Activated CD4-positive, alpha-beta T cell treated with anti-CD3 and anti-CD28 coated beads, Interleukin-2, amount 50 U/mL, for 16 hours (primary cell): ENCODE measurements at places on chromosomes 5 and 9.

- no peak for DNase-seq
Measured at GRCh38 chr5:121377461-121377860, 474.2 kb upstream of the FTMT start.

GRCh38 chr5:97096846-97097245 lies 45.6 kb downstream of the LIX1 start:
- DNase-seq, result no peak

- DNase-seq, result no peak
Measured at GRCh38 chr5:171720086-171720485, 65.5 kb upstream of the SMIM23 start.

GRCh38 chr9:33468215-33468730 lies 5.5 kb downstream of the NOL6 start:
- DNase-seq, result no peak

DNA sequence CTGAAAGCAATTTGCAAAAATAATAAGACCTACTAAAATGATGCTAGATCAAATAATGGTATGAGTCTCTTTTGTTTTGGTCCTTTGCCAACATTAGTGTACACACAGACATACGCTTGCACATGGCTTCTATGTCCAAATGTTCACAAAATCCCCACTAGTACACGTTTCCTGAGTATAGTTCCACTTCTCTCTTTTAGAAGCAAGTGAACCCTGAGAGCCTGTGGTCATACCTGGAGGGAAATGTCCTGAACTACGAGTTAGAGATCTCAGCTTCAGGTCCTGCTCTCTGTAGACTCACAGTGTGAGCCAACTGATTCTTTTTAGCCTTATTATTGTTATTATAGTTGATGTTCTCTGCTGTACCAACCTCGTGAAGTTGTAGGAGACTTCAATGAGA lies 47.3 kb upstream of the ACTBL2 start:
- DNase-seq, result no peak

DNA sequence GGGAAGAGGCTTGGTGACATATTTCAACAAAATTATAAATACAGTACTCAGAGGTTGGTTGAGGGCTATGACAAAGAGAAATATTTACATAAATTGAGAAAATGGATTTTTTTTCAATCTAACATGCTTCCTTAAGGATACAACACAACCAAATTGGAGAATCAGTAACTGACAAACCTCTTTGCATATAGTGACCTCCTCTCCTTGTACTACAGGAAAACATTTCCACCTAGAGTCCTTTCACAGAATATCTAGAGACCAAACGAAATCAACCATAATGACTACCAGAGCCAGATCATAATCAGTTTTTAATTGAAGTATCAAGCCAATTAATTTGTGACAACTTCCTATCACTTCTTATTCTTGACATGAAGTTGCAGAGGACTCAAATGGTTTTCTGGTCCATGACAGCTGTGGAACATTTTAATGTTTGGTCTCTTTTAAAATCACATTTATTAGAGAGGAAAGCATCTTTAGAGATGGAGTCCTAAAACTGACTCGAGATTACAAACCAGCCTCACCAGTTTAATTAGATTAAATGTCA lies 1636.5 kb upstream of the C9orf72 start:
- DNase-seq, result no peak

DNA sequence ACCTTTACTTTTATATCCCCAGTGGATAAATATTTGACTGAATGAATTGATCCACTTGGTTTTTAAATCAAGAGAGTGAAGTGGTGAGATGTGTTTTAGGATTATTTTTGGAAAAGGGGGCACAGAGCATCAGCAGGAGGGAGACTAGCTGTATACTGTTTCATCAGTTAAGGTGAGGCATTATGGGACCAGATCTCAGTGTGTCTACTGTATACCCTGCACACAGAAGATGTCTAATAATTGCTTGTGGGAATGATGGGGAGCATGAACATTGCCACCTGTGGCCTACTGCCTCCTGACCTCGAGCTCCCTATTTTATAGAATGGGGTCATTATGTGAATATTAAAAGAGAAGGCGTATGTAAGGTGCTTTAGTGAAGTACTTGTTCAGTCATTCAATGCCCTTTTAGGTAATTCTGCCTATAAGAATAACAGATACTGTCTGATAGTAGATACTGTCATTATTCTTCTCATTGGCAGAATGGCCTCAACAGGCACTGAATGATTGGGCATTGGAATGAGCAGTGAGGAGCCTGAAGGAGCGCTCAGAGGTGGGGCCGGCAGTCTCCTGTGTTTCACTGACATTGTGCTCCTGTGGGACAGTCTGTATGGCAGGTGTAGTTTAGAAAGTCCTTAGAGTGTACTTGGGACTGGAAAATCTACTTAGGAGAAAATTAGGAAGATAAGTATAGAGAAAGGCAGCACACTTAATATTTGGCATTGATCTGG lies 47.4 kb upstream of the FAM120AOS start:
- no peak for DNase-seq

DNA sequence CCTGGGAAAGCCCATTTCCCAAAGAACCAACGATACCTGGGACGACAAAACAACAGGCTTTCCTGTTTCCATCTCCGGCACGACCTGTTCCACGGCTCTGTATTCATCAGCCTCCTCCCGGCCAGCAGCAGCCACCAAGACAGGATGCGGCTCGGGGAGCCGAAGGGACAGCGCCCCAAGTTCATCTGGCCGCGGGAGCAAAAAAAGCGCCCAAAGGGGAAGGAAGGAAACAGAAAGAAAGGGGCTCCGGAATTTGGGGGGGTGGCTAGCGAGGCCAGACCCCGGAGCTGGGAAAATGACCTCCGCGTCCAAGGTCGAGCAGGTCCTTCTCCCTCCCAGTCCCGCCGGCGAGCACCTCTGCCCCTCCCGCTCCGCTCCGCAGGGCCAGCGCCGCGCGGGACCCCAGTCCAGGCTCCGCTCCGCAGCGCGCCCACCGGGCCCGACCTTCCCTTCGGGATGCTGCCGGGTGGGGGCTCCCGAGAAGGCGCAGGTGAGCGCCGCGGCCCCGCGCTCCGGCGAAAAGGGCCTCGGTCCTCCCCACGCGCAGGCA lies 608 bp downstream of the ELOVL7 start:
- DNase-seq, result no peak

DNA sequence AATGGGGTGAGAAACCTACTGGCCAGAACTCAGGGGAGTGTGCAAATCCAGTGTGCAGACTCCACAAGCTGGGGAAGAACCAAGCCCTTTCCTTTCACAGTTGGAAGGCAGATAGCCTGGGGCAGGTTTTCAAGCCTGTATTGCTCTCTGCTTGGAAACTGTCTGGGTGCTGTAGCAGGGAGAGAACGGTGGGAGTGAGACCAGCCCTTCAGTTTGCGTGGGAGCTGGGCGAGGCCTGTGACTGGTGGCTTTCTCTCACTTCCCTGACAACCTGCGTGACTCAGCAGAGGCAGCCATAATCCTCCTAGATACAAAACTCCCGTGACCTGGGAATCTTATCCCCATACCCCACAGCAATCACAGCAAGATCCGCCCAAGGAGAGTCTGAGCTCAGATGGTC lies 44.9 kb upstream of the SNCAIP start:
- DNase-seq, result no peak

GRCh38 chr9:102237094-102237493 lies 498.6 kb upstream of the GRIN3A start:
- DNase-seq, result no peak

DNA sequence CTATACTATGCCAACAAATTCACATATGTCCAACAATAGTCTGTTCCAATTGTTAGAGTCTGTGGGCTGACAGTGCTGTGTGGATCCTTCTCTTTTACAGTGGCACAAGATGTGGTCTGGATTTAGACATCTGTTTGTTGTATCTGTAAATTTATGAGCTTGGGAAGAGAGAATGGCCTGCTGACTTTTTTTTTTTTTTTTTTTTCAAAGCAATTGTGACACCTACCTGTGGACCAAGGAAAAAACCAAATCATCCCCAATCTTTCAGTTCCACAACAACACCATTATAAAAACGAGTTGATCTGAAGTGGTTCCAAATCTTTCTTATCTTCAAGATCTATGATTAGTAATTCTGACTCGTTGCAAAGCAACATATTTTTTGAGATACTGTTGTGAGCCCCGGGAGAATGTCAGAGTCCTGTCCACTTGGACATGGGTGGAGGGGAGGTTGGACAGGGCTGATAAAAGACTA lies 4.9 kb downstream of the IRX2 start:
- DNase-seq, result no peak

DNA sequence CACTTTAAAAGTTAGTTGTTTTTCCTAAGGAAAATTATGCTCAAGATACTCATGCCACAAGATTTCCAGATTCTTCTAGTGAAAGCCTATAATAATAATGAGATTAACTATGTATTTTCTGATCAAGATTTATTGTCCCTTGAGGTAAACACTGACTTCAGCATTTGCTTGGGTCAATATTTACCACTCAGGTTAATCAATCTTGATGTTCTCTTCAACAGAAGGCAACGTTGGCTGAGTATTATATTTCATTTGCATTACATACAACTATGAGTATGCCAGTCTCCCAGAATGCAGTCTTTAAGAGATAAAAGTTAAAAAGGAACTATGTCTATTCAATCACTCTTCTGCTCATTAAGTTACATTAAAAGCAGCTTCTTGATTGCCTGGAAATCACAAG lies 115.6 kb downstream of the GPR21 start:
- no peak for DNase-seq

- DNase-seq, result no peak
Measured at GRCh38 chr5:68000805-68001204, 214.8 kb upstream of the PIK3R1 start.
